ENCODE measurements at places on chromosomes 5 and 9. TPM values are rescaled to one million over a fixed set of nuclear protein-coding genes. Genes with fewer than 3 reads are reported as not detected.
A peak's percentile ranks its signal among the peaks of the same experiment; 100 is the strongest.

The FBP2 gene
- total RNA-seq = not detected

DNA sequence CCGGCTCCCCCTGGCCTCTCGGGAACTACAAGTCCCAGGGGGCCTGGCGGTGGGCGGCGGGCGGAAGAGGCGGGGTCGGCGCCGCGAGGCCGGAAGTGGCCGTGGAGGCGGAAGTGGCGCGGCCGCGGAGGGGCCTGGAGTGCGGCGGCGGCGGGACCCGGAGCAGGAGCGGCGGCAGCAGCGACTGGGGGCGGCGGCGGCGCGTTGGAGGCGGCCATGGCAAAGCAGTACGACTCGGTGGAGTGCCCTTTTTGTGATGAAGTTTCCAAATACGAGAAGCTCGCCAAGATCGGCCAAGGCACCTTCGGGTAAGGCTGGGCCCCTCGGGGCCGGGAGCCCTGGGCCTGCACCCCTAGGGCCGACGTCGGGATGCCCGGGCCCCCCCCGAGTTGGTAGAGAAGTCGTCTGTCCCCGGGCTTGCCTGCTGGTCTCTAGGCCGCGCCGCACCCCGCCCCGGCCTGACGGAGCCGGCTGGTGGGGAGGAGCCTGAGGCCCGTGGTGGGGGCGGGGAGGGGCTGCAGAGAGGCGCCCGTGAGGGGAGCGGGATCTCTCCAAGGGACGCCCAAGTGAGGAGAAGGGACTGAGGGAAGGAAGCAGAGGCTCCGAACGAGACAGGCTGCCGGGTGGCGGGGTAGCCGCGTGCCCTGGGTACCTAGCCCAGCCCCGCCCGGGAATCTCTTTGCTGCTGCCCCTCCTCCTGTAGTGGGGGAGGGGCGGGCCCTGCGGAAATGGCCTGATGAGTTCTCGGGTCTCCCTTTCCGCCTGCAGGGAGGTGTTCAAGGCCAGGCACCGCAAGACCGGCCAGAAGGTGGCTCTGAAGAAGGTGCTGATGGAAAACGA, at the start of gene CDK9:
CDK9 (plus strand) TSS at position 102 of the 840 bp plus-strand sequence; CDS start at position 217, 115 bp downstream.
- peaks cover 11% of the 10 kb centered on the region for H3K4me1 ChIP-seq
- no peaks in the 10 kb centered on the region for H3K27me3 ChIP-seq
- H3K36me3 ChIP-seq = peaks cover 43% of the 10 kb centered on the region
- H3K27ac ChIP-seq = peak within 1 kb of the TSS; percentile 96
- peak; percentile 94 for DNase-seq

The EQTN gene
- 0.24 TPM for total RNA-seq

The NMUR2 gene
- total RNA-seq = not detected

- H3K36me3 ChIP-seq = no peaks in the 10 kb centered on the region
- H3K4me3 ChIP-seq = peak overlapping the region; percentile 93
- H3K27ac ChIP-seq = peak overlapping the region; percentile 93
- peak; percentile 51 for DNase-seq
Measured at GRCh38 chr9:3525096-3525835, 535 bp downstream of the RFX3 start.

DNA sequence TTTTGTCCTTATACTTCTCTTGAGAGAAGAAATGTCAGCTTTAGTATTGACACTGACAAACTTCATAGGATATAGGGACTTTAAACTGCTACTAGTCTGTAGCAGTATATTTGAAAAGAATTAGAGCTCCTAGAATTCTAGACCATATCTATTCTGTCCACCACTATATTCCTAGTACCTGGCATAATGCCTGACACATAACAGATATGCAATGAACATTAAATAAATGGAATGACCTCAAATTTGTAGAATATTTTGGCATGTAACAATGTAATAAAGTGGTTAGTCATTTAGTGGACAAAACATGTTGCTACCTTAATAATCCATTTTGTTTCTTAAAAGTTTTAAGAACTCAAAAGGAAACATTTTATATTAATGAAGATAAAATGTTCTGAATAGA, 57.5 kb downstream of the HOMER1 start:
- no peaks in the 10 kb centered on the region for H3K4me1 ChIP-seq
- no peaks in the 10 kb centered on the region for H3K36me3 ChIP-seq
- H3K27me3 ChIP-seq = no peaks in the 10 kb centered on the region
- no peak overlapping the region for H3K27ac ChIP-seq

The FOXD1 gene
- 0.42 TPM for total RNA-seq

DNA sequence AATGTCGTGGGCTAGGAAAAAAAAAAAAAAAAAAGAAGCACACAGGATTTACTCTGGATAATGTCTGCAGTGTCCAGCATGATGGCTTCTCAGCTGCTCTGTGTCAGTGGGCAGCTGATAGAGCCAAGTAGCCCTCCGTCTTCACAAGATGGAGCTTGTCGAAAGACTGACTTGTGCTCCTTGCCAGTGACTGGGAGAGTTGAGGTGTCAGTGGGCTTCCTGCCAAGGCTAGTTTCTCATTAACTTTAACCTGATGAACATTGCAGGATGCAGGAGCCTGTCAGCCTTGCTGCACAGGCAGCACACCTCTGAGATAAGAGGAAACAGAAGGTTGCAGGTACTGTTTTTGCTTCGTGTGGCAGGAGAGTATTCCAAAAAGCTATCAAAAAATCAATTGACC, 171.4 kb upstream of the SGCD start:
- no peak for DNase-seq
- no peak overlapping the region for H3K4me3 ChIP-seq
- H3K27ac ChIP-seq = no peak overlapping the region
- H3K36me3 ChIP-seq = no peaks in the 10 kb centered on the region
- H3K27me3 ChIP-seq = no peaks in the 10 kb centered on the region

The DBH gene
- total RNA-seq = not detected

The FOXD4L5 gene
- not detected for total RNA-seq

GRCh38 chr5:63961598-63962161, 565 bp downstream of the HTR1A start:
- peak; percentile 55 for DNase-seq
- H3K4me1 ChIP-seq = peaks cover 22% of the 10 kb centered on the region
- H3K4me3 ChIP-seq = peak overlapping the region; percentile 75
- no peaks in the 10 kb centered on the region for H3K36me3 ChIP-seq
- H3K27me3 ChIP-seq = peaks cover 43% of the 10 kb centered on the region

GRCh38 chr5:6393596-6394194, 15.3 kb upstream of the MED10 start:
- H3K4me3 ChIP-seq = no peak overlapping the region
- H3K36me3 ChIP-seq = no peaks in the 10 kb centered on the region
- no peaks in the 10 kb centered on the region for H3K27me3 ChIP-seq
- DNase-seq = no peak

Data from GM23338 (cell line).